ENCODE measurements at places on chromosomes 1 and 21. TPM values are rescaled to one million over a fixed set of nuclear protein-coding genes. Genes with fewer than 3 reads are reported as not detected.

GRCh38 chr1:35401049-35401448, 132.5 kb downstream of the ZMYM4 start:
- no peak for DNase-seq
- no peak overlapping the region for H3K4me3 ChIP-seq
- H3K36me3 ChIP-seq: peaks cover 49% of the 10 kb centered on the region
- H3K27me3 ChIP-seq: no peaks in the 10 kb centered on the region

DNA sequence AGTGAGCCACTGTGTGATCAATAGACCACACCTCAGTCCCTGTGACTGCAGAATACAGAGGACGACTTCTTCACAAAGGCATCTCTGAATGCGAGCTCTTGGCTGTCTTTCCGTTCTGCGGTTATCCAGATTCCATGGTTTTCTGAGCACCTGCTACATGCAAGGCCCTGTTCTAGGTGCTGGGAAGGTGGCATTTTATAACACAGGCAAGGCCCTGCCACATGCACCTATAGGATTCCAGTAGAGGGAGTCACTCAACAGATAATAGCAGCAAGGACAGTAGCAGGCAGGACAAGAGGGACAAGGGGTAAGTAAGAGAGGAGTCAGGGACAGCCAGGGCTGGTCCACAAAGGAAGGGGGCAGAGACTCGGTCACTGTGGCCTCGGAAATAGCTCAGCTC, 9.0 kb downstream of the URB1 start:
- H3K27me3 ChIP-seq: no peaks in the 10 kb centered on the region
- H3K4me1 ChIP-seq: no peaks in the 10 kb centered on the region
- no peak for DNase-seq
- H3K36me3 ChIP-seq: peaks cover 26% of the 10 kb centered on the region

GRCh38 chr21:45821315-45821962, 160.1 kb upstream of the COL6A1 start:
- no peak overlapping the region for H3K4me3 ChIP-seq
- H3K27ac ChIP-seq: no peak overlapping the region
- H3K4me1 ChIP-seq: peaks cover 12% of the 10 kb centered on the region
- no peaks in the 10 kb centered on the region for H3K36me3 ChIP-seq

GRCh38 chr1:224498574-224499170, 64.1 kb upstream of the WDR26 start:
- no peaks in the 10 kb centered on the region for H3K36me3 ChIP-seq
- H3K4me1 ChIP-seq: peaks cover 48% of the 10 kb centered on the region
- peak overlapping the region; percentile 64 for H3K27ac ChIP-seq
- H3K27me3 ChIP-seq: no peaks in the 10 kb centered on the region
- DNase-seq: peak; percentile 59

- no peak overlapping the region for H3K4me3 ChIP-seq
- no peaks in the 10 kb centered on the region for H3K36me3 ChIP-seq
- peaks cover 7% of the 10 kb centered on the region for H3K4me1 ChIP-seq
- no peak for DNase-seq
These were observed 459.1 kb downstream of the DPYD start for GRCh38 chr1:97461782-97462181.

DNA sequence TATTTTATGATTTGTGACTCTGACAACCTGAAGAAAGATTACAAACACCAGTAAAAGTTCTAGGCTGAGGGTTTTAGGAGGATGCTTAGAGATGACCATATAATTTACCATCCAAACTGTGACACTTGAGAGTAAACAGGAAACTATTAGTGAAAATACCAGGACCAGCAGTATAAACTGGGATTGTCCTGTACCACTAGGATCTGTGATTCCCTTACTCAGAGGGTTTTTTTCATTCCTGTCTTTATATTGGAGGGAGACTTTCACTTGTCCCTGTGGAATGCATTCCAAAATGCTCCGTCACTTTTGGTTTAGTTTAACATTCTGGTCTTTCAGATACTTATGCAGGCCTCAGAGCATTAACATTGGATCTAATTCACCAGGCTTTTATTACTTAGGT, 482.9 kb downstream of the PTBP2 start:
- no peak overlapping the region for H3K27ac ChIP-seq
- no peak for DNase-seq
- H3K4me1 ChIP-seq: no peaks in the 10 kb centered on the region
- H3K36me3 ChIP-seq: no peaks in the 10 kb centered on the region
- no peaks in the 10 kb centered on the region for H3K27me3 ChIP-seq
- H3K4me3 ChIP-seq: no peak overlapping the region

Gene ADGRL4
- not detected for total RNA-seq

GRCh38 chr1:227068883-227069282, 128.8 kb downstream of the COQ8A start:
- peaks cover 6% of the 10 kb centered on the region for H3K36me3 ChIP-seq
- no peak for DNase-seq
- H3K4me1 ChIP-seq: no peaks in the 10 kb centered on the region
- H3K4me3 ChIP-seq: no peak overlapping the region

- no peak overlapping the region for H3K4me3 ChIP-seq
- peaks cover 31% of the 10 kb centered on the region for H3K27me3 ChIP-seq
- H3K4me1 ChIP-seq: no peaks in the 10 kb centered on the region
- no peak overlapping the region for H3K27ac ChIP-seq
- no peaks in the 10 kb centered on the region for H3K36me3 ChIP-seq
- DNase-seq: no peak
These were observed 64.6 kb upstream of the CLDN14 start for GRCh38 chr21:36544545-36544944.

- no peaks in the 10 kb centered on the region for H3K27me3 ChIP-seq
- peak; percentile 69 for DNase-seq
- peaks cover 4% of the 10 kb centered on the region for H3K36me3 ChIP-seq
- no peak overlapping the region for H3K4me3 ChIP-seq
- peak overlapping the region; percentile 48 for H3K27ac ChIP-seq
- H3K4me1 ChIP-seq: peaks cover 16% of the 10 kb centered on the region
These were observed 35.2 kb downstream of the DNASE2B start for GRCh38 chr1:84433258-84434080.

DNA sequence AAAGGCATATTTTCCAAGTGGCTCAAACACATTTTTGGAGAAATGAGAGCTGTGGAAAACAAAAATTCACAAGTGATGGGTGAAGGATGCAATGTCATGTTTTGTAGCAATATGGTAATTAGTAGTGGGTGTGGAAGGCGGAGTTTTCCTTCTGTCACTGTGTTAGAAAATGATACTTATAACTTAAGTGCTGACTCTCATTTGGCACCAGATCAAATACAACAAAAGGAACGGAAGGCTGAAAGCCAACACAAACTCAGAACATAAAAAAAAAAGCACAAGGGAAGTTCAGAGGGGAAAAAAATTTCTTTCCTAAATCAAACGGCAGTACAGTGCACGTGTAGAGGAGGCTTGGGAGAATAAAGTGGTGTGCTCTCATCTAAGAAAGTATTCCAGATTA, at the start of gene TNFSF18:
TSS of gene TNFSF18 (minus strand) at position 77 of the 400 bp plus-strand sequence. CDS start at position 32, 45 bp downstream.
- no peaks in the 10 kb centered on the region for H3K27me3 ChIP-seq
- peak within 1 kb of the TSS; percentile 59 for H3K27ac ChIP-seq
- DNase-seq: no peak
- H3K4me1 ChIP-seq: peaks cover 54% of the 10 kb centered on the region
- no peak within 1 kb of the TSS for H3K4me3 ChIP-seq

Gene ASCL5
- total RNA-seq: not detected

DNA sequence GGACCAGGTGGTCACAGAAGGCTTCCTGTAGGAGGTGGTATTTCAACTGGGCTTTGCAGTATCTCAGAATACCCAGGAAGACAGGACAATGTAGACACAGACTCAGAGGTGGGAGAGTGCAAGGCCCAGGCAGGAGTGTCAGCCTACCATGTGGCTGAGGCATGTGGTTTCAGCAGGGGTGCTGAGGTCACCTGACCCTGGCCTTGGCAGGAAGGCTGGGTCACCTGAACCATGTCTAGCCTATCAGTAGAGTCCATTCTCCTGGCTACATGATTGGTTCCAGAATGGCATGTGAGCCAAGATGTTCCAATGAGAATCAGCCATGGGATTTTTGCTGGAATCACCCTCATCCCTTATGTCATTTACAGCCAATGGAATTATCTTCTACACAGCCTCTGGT, 169.4 kb downstream of the ACTL8 start:
- DNase-seq: no peak
- no peak overlapping the region for H3K4me3 ChIP-seq
- no peaks in the 10 kb centered on the region for H3K4me1 ChIP-seq
- H3K36me3 ChIP-seq: no peaks in the 10 kb centered on the region
- H3K27ac ChIP-seq: no peak overlapping the region

DNA sequence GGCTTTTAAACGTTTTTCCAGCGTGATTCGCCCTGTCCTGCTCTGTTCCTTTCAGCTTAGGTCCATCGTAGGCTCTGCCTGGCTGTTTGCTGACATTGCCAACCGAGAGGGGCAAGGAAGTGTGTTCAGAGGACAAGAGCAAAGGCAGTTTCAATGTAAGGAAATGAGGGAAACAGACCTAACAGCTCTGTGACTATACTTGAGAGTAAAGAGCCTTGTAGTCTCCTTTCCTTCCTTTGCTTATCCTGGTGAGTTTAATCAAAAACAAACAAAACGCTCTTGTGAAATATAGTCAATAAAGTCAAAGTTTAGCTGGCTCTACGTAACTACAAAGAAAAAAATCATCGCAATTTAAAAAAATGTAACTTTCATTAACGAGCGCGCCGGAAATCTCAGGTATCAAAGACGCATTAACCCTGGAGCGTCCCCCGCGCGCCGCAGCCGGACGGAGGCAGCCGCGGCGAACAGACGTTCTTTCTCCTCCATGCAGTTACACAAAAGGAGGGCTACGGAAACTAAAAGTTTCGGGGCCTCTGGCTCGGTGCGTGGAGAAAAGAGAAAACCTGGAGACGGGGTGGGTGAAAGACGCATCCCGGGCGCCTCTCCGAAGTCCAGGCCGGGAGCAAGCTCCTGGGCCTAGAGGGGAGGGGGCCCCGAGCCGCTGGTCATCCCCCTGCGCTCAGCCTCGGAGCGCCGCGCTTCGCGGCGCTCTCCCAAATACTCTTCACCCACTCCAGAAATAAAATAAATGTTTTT, 617 bp upstream of the ADGRL2 start:
- no peaks in the 10 kb centered on the region for H3K4me1 ChIP-seq
- DNase-seq: peak; percentile 58
- peaks cover 47% of the 10 kb centered on the region for H3K36me3 ChIP-seq
- peak overlapping the region; percentile 91 for H3K4me3 ChIP-seq

- no peaks in the 10 kb centered on the region for H3K4me1 ChIP-seq
- H3K27me3 ChIP-seq: peaks cover 69% of the 10 kb centered on the region
- no peak for DNase-seq
- no peaks in the 10 kb centered on the region for H3K36me3 ChIP-seq
- no peak overlapping the region for H3K27ac ChIP-seq
These were observed 58.4 kb downstream of the OVGP1 start for GRCh38 chr1:111369177-111369576.
